ENCODE measurements at places on chromosomes 4 and X.

- DNase-seq = no peak
These were observed 1248.1 kb downstream of the RAPGEF2 start for GRCh38 chr4:160350944-160351343.

- DNase-seq = no peak
These were observed at the start of gene PHOX2B for GRCh38 chr4:41748571-41749475. Gene PHOX2B (minus strand): TSS chr4:41748725. CDS start chr4:41748610, 115 bp downstream.

DNA sequence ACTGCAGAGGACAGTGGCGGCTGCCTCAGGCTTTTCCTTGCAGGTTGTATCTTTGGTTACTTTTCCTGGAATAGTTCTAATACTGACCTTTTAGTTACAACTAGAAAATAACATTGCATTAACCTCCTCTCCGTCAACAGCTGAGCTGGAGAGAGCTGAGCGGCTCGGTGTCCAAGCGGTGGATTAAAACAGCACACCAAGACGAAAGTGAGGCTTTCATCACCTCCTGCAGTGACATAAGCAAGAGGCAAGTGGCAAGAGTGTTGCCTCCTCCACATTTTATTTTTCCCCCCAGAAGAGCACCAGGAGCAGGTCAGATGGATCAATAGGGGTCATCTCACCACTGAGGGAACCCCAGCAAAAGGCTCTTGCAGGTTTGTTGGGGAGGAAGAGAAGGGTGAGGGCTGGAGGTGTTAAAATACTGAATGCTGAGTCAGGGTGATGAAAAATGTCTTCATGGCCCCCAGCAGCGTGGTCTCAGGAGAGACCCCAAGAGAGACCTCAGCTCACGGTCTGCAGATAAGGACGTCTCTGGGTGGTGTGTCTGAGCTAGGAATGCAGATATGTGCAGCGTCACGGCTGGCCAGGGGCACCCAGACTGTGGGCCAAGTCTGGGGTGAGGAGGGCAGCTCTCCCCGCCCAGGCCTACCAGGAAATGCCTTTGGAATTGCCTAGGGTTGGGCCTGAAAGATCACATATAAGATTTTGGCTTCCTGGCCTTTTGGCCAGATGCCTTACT lies 50.3 kb downstream of the CASP3 start:
- DNase-seq = no peak

GRCh38 chrX:20378233-20378920 lies 111.7 kb upstream of the RPS6KA3 start:
- no peak for DNase-seq

DNA sequence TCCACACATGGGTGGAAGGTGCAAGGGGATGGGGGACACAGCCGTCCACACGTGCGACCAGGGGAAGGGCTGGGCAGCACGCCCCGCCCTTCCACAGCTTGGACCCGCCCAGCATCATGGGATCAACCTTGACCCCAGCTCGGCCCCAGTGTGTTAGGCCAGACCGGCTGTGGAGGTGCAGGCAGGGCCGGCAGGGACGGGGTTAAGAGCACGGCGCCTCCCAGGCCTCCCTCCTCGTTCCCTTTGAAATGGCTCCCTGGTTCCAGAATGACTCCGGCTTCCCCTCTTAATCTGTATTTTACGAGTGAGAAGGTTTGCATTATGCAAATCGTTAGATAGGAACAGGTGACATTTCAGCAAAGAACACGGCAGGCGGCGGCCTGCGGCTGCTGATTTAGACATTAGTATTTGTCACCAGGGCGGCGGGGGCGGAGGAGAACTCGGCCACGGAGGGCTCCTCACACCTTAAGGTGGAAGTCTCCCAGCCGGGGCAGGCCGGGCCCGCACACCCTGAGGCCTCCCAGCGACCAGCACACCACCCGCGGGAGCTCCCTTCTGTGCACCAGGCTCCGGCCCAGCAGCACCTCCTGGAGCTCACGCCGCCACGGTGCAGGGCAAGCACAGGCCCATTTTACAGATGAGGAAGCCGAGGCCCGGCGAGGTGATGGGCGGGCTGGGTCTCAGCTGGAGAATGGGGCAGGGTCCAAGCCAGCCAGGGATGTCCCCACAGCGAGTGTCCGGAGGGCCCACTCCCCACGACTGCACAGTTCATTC lies 116.1 kb downstream of the FAM53A start:
- DNase-seq = no peak

GRCh38 chr4:189845145-189845846 lies 95.4 kb upstream of the FRG1 start:
- no peak for DNase-seq

Data from inflammatory macrophage (primary cell).